ENCODE measurements at places on chromosomes 12 and 14.
A peak's percentile ranks its signal among the peaks of the same experiment; 100 is the strongest.

DNA sequence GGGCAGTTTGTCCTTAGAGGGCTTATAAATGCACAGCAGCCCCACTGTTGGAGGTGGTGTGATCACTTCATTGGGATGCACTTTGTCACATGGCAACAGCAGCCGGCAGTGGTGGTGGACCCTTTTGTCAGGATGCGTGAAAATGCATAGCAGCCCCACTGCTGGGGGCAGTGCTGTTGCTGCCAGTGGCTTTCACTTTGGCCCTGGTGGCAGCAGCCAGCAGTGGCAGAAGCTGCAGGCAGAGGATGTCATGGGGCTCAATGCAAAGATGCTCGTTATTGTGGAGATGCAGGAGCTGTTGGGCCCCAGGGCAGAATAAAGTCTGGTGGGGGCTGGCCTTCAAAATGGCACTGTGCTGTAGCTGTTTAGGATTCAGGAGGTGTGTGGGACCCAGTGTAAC lies 173.0 kb upstream of the DAAM1 start:
- DNase-seq, result no peak

GRCh38 chr14:51533160-51533559 lies 118.5 kb upstream of the FRMD6 start:
- no peak for DNase-seq

GRCh38 chr12:32605326-32606095 lies 73.6 kb upstream of the DNM1L start:
- no peak for DNase-seq

DNA sequence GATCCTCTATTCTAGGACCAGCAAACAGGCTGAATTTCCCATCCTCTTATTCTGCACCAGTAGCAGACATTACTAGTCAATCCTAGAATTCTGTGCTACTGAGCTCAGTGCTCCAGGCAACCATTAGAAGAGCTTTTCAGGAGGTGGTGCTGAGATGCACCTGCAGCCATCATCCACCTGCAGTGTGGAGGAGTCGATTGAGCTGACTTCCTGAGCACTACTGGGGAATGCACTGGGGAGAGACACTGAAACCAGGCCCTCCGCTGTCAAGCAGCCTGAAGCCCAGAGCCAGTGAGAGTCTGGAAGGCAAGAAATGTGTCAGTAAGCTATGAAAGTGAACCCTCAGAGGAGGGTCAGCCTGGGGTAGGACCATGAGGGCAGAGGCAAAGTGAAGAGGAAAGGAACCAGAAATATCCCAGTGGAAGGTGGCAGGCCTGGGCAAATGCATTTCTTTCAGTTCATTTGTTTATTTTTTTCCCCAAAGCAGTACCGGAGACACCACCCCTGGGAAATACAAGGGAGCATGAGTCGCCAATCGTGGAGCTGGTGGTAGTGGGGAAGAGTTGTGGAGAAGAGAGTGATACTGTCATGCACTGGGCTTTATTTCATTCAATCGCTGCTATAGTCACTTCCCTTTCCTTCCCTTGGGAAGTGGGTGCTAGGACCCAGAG lies 23.0 kb upstream of the SERPINA4 start:
- no peak for DNase-seq

DNA sequence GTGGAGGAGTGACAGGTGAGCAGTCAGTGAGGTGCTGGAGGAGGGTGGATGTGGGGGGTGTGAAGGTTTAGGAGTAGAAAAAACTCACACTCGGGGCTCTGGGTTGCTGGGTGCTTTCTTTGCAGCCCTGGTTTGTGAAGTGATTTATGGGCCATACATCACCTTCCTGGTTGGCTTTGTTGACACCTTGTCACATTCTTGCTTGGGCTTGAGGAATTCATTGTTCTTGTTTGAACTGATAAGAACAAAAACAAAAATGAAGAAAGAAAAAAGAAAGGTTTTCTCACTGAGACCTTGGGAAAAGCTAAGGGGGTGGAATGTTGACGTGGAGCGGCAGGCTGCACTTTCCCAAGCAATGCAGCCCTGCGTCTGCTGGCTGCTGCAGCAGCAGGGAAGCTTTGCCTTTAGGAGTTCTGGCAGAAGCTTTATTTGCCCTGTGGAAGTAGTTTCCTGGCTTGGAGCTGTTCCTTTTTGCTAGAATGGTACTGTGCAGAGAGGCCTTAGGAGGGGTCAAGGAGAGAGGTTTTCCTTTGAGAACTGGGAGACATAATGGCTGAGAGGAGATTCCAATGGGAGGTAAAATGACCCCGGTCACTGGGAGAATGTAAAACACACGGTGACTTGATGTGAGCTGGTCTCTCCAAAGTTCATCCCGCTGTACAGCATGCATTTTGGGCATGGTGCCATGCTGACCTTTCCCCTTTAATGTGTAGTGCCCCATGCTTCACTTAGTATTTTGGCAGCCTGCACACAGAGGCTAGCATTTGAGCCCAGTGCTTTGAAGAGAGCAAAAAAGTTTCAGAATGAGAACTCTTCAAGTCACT lies 52.8 kb downstream of the HMGA2 start:
- DNase-seq, result no peak

DNA sequence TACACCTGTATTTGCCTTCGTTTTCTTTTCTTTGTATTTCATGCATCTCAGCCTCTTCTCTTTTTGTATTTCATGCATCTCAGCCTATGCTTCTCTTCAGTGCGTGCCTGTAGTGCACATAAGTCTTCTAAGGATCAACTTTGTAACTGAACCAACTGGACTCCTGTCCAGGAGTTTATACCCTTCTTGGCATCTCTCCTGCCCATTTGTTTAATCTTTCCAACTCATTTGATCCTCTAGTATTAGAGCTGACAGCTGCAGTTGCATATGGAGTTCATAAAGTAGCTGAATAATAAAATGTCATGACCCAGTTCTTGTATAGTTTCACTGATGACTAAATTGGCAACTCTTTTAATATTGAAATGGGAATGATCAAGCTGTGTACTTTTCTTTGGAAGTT lies 89.7 kb downstream of the FGD4 start:
- DNase-seq, result no peak

GRCh38 chr12:26513363-26514043 lies 318.1 kb downstream of the SSPN start:
- DNase-seq, result no peak

DNA sequence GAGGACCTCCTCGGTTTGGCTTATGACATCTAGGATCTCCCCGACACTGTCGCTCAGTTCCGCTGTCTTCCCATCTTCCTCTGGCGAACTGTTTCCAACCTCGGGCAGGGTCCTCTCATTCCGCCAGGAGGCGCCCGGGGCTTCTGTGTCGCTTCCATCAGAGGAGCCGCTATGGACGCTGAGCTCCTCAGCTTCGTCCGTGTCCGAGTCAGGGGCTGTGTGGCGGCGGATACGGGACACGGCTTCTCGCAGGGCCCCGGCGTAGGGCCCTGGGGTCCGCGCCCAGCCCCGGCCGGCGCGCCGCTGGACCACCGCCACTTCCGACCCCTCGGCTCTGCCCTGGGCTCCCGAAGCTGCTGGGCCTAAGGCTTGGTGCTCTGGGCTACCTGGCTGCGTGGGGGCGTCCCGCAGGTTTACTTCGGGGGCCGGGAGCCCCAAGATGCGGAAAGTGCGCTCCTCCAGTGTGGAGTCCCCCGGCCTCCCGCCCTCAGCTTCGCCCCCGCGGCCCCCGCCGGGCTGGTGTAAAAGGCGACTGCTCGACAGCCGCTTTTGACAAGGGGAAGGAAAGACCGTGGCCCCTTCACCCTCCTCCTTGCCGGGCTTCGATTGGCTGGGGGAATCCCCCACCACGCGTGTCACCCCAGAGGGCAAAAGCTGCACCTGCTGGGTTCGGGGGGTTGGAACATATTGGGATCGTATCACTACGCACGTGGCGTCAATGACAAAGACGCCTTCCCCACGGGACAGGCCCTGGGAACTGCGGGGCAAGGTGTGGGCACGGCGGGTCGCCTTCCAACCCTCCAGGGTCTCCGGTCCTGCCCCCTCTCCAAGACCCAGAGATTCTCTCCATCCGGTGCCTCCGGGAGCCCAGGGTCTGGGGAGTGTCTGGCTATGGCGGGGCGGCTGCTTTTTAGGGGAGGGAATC lies 2.1 kb downstream of the DDN start:
- peak; percentile 83 for DNase-seq

GRCh38 chr14:39974036-39974435 lies 541.8 kb upstream of the FBXO33 start:
- DNase-seq, result no peak

DNA sequence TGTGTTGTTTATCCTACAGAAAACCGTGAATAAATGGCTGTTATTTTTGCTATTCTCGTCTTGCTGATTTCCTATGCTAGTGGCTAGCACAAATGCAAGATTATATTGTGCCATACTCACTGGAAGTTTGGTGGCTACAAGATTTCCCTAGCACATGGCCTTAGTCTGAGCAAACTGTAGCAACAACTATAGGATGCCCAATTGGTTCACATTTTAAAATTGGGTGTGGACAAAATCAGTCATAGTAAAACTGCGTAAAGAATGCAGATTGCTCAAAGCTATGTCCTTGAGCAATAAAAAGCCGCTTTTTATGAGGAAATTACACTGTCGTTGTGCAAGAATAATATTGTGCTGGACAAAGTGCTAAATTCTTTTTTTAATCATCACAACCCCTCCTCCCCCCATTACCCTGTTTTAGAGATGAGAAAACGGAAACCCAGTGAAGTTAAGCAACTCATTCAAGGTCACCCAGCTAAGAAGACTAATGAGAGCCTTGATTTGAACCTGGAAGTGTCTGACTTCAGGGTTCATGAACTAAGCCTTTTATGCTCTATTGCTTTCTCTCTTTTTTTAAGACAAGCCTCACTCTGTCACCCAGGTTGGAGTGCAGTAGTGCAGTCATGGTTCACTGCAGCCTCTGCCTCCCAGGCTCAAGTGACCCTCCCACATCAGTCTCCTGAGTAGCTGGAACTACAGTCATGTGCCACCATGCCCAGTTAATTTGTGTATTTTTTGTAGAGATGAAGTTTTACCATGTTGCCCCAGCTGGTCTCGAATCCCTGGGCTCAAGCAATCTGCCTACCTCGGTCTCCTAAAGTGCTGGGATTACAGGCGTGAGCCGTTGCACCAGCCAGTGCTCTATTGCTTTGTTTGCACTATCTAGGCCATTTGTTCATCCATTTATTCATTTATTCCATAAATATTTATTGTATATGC lies 73.6 kb downstream of the SRGAP1 start:
- no peak for DNase-seq

- no peak for DNase-seq
Observed at GRCh38 chr14:28785096-28785952, 18.7 kb downstream of the FOXG1 start.

- DNase-seq, result no peak
Observed at GRCh38 chr14:72682188-72682587, 211.7 kb downstream of the DPF3 start.

GRCh38 chr12:81245458-81245857 lies 167.6 kb downstream of the ACSS3 start:
- no peak for DNase-seq

DNA sequence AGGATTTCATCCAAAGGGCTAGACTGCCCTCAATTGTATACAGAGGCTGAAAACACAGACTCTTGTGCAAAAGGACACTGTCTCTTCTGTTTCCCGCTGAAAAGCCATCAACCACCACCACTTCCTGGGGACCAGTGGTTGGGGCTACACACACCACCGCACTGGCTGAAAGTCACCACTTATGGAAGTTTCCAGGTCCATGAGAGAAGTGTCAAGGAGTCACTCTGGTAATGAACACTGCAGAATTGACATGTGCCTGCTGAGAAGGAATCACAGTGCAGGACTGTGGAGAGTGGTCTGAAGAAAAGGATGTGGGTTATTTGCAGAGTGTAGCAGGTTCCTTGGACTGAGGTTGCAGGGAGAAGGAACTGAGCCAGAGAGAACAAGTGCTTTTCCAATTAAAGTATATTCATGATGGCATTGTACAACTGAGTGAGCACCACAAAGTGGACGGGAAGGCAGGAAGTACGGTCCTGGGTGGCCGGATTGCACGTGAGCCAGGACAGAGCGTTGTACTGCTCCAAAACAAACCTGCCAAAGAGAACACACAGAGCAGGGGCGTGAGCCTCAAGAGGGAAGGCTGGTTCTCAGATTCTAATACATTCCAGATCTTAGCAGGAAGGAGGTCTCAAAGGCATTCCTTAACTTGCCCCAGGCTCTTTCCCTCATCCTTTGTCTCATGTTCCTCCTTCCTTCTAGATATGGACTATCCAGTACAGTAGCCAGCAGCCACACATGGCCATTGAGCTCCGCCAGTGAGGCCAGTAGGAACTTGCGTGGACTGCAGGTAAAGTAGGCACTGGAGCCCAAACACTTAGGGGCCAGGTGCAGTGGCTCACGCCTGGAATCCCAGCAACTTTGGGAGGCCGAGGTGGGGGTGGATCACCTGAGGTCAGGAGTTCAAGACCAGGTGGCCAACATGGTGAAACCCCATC lies 316.4 kb downstream of the MED13L start:
- no peak for DNase-seq

GRCh38 chr14:104101651-104102281 lies 16.3 kb downstream of the ASPG start:
- DNase-seq, result no peak

DNA sequence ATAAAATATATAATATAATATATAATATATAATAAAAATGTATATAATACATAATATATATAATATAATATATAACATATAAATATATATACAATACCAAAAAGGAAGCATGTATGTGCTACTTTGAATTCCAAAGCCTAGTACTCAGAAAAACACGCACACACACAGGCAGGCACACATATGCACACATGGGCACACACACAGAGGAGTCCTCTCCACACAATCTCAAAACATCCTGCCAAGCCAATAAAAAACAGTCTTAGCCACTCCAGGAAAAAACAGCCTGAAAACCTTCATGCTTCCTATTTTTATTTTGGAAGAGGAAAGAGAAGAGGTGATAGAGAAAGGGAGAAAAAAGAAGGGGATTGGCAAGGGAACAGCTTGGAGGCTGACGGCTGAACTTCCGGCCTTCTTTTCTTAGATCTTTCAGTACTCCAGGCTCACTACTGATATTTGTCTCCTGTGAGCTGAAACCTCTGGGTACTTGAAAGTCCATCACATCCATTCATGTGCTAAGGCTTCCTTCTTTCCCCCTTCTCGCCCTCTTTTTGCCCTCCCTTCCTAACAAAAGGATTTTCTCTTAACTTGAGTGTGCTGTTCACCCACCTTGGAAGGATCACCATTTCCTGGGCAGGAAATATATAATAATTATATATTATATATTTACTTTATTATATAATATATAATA lies 394.2 kb downstream of the NUAK1 start:
- DNase-seq, result no peak

DNA sequence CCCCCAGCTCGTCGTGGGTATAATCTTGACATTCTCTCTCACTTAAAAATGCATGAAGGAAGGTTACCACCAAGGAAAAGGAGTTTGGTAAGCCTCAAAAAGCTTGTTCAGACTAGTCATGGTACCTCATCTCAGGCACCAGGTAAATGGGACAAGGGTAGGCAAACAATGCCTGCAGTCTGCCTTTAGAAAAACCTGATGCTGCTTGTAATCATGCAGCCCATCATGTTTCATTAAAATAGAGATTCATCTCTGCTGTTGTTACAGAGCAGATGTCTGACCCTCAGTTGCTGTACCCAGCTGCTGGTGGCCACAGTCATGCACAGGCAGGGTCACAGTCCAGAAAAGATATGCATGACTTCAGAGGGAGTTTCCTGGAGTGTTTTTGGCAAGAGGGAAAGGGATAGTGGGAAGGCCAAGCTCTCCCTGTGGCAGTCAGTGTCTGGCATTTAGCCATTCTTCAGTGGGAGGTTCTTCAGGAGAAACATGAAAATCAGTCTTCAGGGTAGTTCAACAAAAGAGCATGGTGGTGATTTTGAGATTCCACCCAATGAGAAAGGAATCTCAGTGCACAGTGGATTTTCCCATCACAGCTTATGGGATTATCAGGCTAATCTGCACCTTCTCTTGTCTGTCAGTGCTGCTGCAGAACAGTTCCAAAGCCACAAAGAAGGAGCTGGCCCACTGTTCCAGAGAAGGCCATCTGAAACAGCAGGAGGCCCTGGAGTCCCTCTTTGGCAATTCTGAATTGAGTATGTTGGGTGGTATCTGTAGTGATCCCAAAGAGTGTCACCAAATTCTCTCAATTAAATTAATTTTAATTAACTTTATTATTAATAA lies 202.7 kb upstream of the FRMD6 start:
- DNase-seq, result no peak
